ENCODE measurements at places on chromosomes 2 and 18.

DNA sequence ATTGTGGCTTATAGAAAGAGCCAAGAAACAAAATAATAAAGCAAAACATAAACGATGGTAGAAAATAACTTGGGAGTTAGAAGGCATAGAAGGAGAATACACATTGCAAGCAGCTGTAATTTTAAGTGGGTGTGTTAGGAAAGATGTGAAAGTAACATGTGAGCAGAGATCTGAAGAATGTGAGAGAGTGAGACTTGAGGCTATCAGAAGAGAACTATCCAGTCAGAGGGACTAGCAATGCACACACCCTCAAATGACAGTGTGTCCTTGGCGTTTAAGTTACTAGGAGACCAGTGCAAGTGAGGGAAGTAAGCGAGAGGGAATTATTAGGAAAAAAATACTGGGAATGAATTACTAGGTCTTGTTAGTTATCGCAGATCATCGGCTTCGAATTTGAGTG lies 304.9 kb downstream of the DSEL start:
- no peak for DNase-seq

- no peak for DNase-seq
Measured at GRCh38 chr2:70078384-70078783, 8.9 kb upstream of the PCBP1 start.

DNA sequence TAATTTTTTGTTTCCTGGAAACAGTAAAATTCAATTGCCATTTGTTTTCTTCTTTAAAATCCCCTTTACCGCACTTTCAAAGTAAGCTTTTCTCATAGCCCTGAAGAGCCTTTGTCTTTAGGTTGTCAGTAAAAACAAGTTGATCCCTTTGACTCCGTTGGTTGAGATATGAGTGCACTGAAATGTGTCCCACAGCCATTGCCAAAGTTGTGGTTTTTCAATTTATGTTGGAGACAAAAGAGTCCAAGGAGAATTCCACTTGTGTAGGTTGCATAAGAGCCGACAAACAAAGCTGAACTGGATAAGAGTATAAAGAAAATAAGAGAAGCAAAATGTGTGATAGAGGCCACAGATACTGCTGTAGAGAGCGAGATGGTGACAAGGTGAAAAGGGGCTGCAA lies 26.1 kb upstream of the HNMT start:
- DNase-seq, result no peak

- no peak for DNase-seq
Measured at GRCh38 chr2:231820786-231821303, 34.6 kb downstream of the COPS7B start.

GRCh38 chr2:98479959-98480524 lies 35.4 kb downstream of the INPP4A start:
- peak; percentile 67 for DNase-seq

DNA sequence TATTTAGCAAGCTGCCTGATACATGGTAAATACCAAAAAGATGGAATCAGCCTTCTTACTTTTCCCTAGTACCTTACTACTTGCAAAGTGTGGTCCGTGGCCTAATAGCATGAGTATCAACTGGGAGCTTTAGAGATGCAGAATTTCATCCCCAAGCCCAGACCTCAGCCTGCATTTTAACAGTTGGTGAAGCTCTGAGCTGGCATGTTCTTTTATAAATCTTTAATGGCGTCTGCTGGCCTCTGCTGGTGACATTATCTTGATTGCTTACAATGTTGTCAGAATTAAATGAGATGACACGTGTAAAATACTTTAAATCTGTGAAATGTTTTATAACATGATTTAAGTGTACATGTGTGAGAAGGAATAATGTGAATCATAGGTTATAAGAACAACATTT lies 115.1 kb upstream of the NOSTRIN start:
- DNase-seq, result no peak

DNA sequence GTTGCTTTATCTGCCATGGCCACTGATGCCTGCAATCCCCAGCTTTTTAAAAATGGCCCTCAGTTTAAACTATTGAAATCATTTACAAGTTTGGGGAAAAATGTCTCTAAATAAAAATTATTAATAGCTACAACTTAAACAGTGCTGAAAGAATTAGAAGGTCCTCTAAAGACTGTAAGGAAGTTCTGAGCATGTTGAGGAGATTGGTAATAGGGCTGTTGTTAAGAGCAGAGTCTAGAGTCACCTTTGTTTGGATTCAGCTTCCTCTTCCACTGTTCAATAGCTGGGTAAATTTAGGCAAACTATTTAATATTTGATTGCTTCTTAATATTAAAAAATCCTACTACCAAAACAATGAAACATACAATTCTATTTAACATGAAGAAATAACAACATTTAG lies 1127.1 kb upstream of the DDX18 start:
- no peak for DNase-seq

DNA sequence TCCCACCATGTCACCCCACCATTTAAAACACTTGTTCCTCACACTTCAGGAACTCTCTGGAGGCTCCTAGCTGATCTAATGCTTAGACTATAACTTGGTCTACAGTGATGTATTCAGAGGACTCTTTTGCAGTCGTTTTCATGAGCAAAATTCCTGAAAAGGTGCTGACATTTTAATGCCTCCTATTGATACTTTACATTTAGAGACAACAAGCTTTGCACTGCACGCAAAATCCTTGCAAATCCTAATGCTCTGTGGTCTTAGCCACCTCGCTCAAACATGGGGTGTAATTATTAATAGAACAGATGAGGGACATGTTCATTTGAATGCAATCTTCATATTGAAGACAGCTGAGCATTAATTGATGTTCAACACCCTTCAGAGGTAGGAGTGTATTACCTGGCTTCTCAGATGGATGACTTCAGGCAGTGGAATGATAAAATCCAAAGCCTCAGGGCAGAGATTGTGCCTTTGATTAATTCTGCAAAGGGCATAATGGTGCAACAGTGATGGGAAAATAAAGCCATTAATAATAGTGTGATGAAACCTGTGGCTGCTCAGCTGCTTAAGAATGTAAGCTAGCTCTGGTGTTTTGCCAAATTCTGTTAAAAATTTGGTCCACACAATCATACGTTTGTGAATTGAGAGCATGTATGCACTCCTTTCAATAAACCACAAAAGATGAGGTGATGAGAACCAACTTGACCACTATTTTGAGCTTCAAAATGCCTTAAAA lies 5.4 kb downstream of the CTAGE1 start:
- no peak for DNase-seq
